Heart right ventricle (tissue), 16 donors: ENCODE measurements at places on chromosomes 7 and 10. TPM values are rescaled to one million over a fixed set of nuclear protein-coding genes. Genes with fewer than 3 reads are reported as not detected.

Gene AKAP9
- polyA plus RNA-seq, result 34.4 TPM

GRCh38 chr10:46310143-46310514 lies 23.3 kb downstream of the ANTXRL start:
- DNase-seq, result no peak

Gene CPXM2
- polyA plus RNA-seq, result 2.7 TPM

- no peak for DNase-seq
Observed at GRCh38 chr7:82382276-82382675, 61.3 kb downstream of the CACNA2D1 start.

GRCh38 chr10:10758306-10758705 lies 259.4 kb upstream of the CELF2 start:
- DNase-seq, result no peak

GRCh38 chr10:63670291-63670898 lies 149.2 kb downstream of the REEP3 start:
- no peak for DNase-seq

DNA sequence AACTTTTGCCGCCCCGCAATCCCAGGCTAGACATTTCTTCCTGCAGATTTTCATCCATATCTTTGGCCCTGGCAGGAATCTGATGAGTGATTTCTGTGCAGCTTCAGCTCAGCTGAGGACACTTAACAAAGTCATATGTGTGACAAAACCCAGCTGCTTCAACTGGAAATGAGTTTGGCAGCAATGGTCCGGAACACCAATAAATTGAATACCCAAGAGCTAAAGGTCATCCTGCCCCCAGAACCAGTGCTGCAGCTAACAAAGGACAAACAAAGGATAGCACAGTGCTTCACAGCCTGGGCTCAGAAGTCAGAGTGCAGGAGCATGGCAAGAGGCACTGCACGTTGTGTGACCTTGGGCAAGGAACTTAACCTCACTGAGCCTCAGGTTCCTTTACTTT lies 40.0 kb upstream of the TRIL start:
- no peak for DNase-seq

Gene GIMAP4
- polyA plus RNA-seq, result 39.0 TPM

DNA sequence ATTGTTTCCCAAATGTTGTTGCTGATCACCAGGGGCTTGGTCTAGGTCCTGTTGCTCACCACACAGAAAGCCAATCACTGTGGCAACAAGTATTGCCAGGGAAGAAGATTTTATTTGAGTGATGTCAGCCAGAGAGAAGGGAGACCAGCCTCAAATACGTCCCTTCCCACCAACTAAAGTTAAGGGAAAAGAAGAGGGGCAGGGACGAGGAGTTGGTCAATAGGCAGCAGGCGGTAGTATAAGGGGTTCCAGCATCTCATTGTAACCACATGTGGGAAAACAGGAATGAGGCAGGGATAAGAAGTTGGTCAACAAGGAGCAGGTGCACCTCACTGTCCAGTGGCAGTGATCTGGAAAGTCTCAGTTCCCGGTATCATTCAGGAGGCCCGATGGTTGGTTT lies 138.9 kb upstream of the KCNMA1 start:
- no peak for DNase-seq

DNA sequence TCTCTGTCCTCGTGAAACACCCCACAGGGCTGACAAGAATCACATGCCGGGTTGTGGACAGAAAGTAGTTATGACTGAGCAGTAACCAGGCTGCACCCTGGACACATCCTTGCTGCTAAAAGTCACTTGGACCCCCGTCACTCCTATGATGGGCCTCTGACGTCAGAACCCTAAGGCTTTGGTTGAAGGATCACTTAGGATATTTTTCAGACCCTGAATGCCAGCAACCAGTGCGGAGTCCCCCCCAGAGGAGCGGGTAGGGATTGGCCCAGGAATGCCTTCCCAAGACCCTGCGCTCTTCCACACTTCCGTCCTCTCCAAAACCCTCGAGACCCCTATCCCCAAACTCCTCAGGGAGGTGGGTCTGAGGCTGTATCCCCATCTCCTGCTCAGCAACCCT lies 52.1 kb downstream of the CFAP46 start:
- no peak for DNase-seq

Gene EPO
- not detected for polyA plus RNA-seq
